ENCODE measurements at places on chromosomes 11 and 22.

GRCh38 chr11:28581286-28582242, 473.4 kb downstream of the METTL15 start:
- no peak for DNase-seq

- DNase-seq: no peak
Observed at GRCh38 chr22:48757581-48757980, 1070.1 kb downstream of the BRD1 start.

- DNase-seq: no peak
Observed at GRCh38 chr22:49763138-49763537, 64.5 kb downstream of the BRD1 start.

DNA sequence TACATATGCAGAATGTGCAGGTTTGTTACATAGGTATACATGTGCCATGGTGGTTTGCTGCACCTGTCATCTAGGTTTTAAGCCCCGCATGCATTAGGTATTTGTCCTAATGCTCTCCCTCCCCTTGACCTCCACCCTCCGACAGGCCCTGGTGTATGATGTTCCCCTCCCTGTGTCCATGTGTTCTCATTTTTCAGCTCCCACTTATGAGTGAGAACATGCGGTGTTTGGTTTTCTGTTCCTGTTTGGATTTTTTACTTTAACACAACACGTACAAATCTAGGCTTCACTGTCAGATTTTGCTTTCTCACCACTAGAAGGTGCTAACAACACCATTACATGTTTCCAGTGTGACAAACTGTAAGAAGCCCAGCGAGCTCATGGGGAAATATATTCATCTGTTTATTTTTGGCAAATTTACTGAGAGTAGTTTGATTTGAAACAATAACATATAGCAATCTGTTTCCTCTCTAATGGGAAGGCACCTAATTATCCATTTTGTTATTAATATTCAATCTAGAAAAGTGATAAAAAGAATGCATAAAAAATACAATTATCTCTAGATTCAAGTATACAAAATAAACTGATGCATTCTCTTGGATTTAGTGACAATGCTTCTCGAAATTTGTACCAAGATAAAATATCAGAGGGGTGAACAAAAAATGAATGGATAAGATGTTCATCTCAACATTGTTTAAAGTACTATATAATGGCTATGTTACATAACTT, 23.2 kb upstream of the BIRC3 start:
- DNase-seq: no peak

DNA sequence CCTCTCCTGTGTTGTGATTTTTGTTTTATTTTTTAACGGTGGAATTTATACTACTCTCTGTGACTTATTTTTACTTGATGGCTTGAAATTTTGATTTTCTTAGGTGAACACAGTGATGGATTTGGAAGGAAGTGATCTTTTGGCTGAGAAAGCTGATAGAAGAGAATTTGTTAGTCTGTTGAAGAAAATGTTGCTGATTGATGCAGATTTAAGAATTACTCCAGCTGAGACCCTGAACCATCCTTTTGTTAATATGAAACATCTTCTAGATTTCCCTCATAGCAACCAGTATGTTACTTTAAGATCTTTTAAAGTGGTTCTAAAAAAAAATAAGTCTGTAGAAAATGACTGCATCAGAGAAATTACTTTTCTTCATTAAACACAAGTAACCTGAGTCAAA, 82.1 kb downstream of the HIPK3 start:
- no peak for DNase-seq

- no peak for DNase-seq
Observed at GRCh38 chr11:94186342-94187203, 57.9 kb downstream of the PANX1 start.

GRCh38 chr11:69053546-69054396, 5.0 kb downstream of the TPCN2 start:
- DNase-seq: no peak

- no peak for DNase-seq
Observed at GRCh38 chr22:49871482-49871881, 17.8 kb downstream of the ZBED4 start.

DNA sequence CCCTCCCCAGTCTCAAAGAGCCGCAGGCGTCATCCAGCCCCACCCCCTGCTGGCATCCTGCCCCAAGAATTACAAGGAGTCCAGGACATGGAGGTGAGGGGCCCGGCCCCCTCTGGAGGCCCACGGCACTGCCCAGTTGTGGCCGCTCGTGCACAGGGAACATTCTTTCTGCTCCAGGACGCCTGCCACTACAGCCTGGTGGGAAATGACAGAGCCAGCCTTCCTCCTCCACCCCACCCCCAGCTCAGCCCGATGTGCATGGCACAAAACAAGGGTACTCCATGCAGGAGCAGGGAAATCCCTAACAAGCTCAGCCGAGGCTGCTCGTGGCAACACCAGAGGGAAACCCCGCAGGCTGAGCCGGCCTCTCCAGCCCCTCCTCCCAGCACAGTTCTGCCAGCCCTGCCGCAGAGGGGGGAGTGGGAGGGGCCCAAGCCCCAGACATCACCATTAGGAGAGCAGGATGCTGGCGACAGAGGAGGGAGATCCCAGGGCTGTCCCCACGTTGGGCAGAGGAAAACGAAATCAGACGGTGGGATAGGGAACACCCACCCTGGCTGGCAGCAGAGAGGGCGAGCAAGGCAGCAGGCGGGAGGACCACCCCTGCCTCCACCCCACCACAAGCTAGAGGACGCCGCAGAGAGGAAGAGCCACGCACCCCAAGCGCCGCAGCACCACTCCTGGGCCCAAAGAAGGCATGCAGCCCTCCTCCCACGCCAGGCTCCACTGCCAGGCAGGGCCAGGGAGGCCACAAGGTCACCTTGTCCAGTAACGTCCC, 10.0 kb downstream of the IGSF9B start:
- DNase-seq: no peak

DNA sequence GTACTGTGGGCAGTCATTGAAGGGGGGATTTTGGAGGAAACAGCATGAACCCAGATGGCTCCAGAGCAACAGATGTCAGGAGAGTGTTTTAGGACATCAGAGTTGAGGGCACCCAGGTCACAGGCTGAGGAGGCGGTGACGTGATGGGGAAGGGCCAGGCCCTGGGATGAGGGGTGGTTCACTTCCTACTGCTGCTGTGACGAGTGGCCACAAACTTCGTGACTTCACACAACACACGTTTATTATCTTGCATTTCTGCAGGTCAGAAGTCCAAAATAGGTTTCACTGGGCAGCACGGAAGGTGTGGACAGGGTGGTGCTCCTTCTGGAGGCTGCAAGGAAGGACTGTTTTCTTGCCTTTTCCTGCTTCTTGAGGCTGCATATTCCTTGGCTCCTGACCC, 77.7 kb upstream of the RAB1B start:
- no peak for DNase-seq

- DNase-seq: no peak
Observed at GRCh38 chr11:94738746-94739145, 29.4 kb upstream of the AMOTL1 start.

DNA sequence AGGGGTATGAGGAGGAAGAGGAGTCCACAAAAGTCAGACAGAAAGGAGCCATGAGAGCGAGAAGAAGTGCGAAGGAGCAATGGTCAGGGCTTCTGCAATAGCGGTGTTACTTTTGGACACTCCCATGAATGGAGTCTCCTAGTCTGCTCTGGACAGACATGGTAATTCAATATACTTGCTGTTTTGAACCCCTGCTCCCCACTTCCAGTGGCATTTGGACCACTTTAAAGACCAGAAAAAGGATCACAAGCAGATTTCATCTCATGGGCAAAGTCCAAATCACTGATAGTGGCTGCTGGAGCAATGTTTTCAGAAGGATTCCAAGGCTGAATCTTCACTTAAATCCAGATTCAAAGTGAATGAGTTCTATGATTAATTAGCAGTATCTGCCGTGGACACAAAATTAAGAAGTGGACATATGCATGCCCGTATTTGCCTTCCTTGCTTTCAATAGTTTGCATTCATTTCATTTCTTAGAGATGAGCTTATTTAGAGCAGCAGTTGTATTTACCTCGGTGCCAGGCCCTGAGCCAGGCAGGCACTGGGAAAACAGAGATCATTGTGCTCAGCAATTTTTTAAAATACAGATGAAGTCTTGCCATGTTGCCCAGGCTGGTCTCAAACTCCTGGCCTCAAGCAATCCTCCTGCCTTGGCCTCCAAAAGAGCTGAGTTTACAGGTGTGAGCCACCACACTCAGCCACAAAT, 72.0 kb downstream of the SLC1A2 start:
- DNase-seq: no peak

GRCh38 chr11:46291441-46292150, 14.1 kb downstream of the CREB3L1 start:
- no peak for DNase-seq

Data from memory B cell (primary cell).